Kidney (tissue), 22 donors: ENCODE measurements at places on chromosomes 6 and 20. TPM values are rescaled to one million over a fixed set of nuclear protein-coding genes. Genes with fewer than 3 reads are reported as not detected.

DNA sequence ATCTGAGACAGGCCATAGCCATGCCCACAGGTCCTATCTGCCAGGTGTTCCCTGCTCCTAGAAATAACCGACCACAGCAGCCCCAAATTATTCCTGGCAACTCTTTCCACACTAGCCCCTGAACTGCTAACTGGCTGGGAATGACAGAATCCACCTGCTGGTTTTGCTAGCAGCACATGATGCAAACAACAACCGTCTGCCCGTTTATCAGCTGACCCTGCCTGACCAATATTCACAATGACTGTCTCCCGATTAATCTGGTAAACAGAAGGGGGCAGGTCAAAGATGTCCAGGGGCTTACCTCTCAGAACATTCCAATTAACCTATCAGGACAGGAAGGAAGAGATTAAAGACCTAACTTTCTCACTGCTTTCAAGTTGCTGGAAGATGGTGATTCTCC, 101.5 kb downstream of the NRSN1 start:
- no peaks in the 10 kb centered on the region for H3K27me3 ChIP-seq
- H3K4me1 ChIP-seq = no peaks in the 10 kb centered on the region
- DNase-seq = peak; percentile 63
- H3K27ac ChIP-seq = no peak overlapping the region
- H3K36me3 ChIP-seq = no peaks in the 10 kb centered on the region

- H3K36me3 ChIP-seq = no peaks in the 10 kb centered on the region
- no peak overlapping the region for H3K27ac ChIP-seq
- H3K4me3 ChIP-seq = no peak overlapping the region
- no peaks in the 10 kb centered on the region for H3K27me3 ChIP-seq
- no peaks in the 10 kb centered on the region for H3K4me1 ChIP-seq
These were observed 181.1 kb downstream of the BCKDHB start for GRCh38 chr6:80287607-80288006.

DNA sequence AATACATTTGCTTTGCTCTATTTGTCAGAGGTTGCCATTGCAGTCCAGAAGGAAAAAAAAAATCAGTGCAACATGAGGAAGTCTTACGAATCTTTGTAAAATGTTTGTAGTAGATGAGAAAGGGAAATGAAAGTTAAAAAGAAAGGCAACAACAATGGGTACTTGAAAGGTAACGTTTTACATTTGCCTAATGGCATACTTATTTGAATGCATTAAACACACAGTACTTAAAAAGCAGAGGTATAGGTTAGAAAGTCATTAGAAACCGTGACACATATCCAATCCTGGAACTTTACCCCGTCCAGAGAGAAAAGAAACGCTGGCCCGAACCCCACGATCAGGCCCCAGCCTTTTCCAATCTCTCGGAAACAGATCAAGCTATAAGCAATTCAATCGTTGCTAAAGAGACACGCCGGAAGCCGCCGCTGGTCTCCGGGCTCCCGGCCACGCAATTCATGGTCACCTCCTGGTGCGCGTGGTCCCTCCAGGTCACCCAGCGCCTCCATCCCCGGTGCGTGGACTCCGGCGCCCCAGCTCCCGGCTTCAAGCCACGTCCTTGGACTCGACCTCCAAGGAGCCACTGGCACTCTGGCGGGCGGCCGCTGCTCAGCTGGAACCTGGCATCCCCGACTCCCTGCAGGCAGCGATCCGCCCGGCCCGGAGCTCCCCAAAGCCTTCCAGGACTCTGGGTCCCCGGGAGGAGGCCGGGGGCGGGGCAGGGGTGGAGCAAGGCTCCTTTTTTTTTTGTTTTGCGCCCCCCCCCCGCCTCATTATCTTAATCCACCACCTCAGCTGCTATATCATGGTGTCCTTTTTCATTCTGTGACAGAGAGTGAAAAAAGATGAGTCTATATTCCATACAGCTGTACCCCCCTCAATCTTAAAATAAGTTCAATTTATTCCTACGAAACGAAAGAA, at the start of gene SLC18B1:
SLC18B1 (minus strand) TSS at position 687 of the 918 bp plus-strand sequence; CDS start at position 506, 181 bp downstream.
- H3K27me3 ChIP-seq = no peaks in the 10 kb centered on the region
- no peaks in the 10 kb centered on the region for H3K36me3 ChIP-seq
- no peaks in the 10 kb centered on the region for H3K4me1 ChIP-seq
- no peak within 1 kb of the TSS for H3K4me3 ChIP-seq
- peak; percentile 51 for DNase-seq

GRCh38 chr6:163797296-163797845, 382.9 kb downstream of the QKI start:
- H3K4me3 ChIP-seq = no peak overlapping the region
- H3K36me3 ChIP-seq = no peaks in the 10 kb centered on the region
- H3K27me3 ChIP-seq = no peaks in the 10 kb centered on the region
- H3K4me1 ChIP-seq = no peaks in the 10 kb centered on the region

GRCh38 chr6:89368107-89368506, 15.6 kb upstream of the UBE2J1 start:
- H3K36me3 ChIP-seq = no peaks in the 10 kb centered on the region
- H3K4me3 ChIP-seq = no peak overlapping the region
- no peaks in the 10 kb centered on the region for H3K4me1 ChIP-seq
- DNase-seq = no peak
- H3K27me3 ChIP-seq = no peaks in the 10 kb centered on the region
- no peak overlapping the region for H3K27ac ChIP-seq

- no peak overlapping the region for H3K27ac ChIP-seq
- no peak for DNase-seq
- H3K4me1 ChIP-seq = no peaks in the 10 kb centered on the region
- H3K36me3 ChIP-seq = no peaks in the 10 kb centered on the region
- no peaks in the 10 kb centered on the region for H3K27me3 ChIP-seq
These were observed 49.1 kb upstream of the TPD52L1 start for GRCh38 chr6:125104425-125104824.

GRCh38 chr6:30730601-30731435, 10.7 kb downstream of the TUBB start:
- H3K4me1 ChIP-seq = no peaks in the 10 kb centered on the region
- peak; percentile 91 for DNase-seq
- no peak overlapping the region for H3K4me3 ChIP-seq
- H3K27me3 ChIP-seq = no peaks in the 10 kb centered on the region
- H3K36me3 ChIP-seq = peaks cover 8% of the 10 kb centered on the region

DNA sequence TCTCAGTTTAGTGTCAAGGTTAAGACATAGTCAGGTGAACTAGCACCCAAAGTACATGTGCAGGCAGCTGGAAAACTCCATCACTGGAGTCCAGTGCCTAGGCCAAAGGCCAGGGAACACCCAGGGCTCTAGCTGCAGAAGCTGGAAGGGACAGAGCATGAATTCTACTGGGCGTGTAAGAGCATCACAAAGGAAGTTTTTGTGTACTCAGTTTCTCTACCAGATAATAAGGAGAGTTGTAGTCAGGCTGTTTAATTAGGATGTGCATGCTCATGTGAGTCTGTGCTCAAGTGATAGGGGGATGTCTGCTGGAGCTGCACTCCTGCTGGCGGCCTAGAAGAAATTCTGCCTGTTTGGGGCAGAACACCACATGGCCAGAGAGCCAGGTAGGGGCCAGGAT, 8.1 kb downstream of the L3MBTL1 start:
- H3K36me3 ChIP-seq = no peaks in the 10 kb centered on the region
- DNase-seq = no peak
- H3K27ac ChIP-seq = no peak overlapping the region
- no peaks in the 10 kb centered on the region for H3K4me1 ChIP-seq

GRCh38 chr6:87118054-87118453, 23.1 kb upstream of the CGA start:
- H3K4me1 ChIP-seq = no peaks in the 10 kb centered on the region
- H3K27ac ChIP-seq = no peak overlapping the region
- DNase-seq = no peak

DNA sequence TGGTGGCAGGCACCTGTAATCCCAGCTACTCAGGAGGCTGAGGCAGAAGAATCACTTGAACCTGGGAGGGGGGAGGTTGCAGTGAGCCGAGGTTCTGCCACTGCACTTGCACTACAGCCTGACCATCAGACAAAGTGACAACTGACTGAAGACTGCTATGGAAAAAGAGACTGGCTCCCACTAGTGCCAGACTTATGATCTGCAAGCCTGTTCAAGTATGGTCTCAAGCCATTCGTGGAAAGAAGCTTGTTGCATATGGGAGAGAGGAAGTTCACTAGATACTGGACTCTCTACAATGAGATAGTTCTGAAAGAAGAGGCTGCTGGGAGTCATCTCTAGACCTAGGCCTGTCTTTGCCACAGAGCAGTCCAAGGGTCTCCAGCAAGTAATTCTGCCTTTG, 26.7 kb downstream of the MDN1 start:
- no peak overlapping the region for H3K4me3 ChIP-seq
- H3K27me3 ChIP-seq = no peaks in the 10 kb centered on the region
- H3K27ac ChIP-seq = no peak overlapping the region
- peak; percentile 27 for DNase-seq
- no peaks in the 10 kb centered on the region for H3K4me1 ChIP-seq

- H3K4me1 ChIP-seq = no peaks in the 10 kb centered on the region
- H3K27ac ChIP-seq = no peak overlapping the region
- H3K4me3 ChIP-seq = no peak overlapping the region
- DNase-seq = no peak
These were observed 165.4 kb upstream of the BTBD3 start for GRCh38 chr20:11752336-11752735.

GRCh38 chr6:33851959-33852358, 48.2 kb upstream of the MLN start:
- no peak overlapping the region for H3K4me3 ChIP-seq
- H3K36me3 ChIP-seq = no peaks in the 10 kb centered on the region
- no peak overlapping the region for H3K27ac ChIP-seq
- H3K4me1 ChIP-seq = no peaks in the 10 kb centered on the region
- H3K27me3 ChIP-seq = no peaks in the 10 kb centered on the region

DNA sequence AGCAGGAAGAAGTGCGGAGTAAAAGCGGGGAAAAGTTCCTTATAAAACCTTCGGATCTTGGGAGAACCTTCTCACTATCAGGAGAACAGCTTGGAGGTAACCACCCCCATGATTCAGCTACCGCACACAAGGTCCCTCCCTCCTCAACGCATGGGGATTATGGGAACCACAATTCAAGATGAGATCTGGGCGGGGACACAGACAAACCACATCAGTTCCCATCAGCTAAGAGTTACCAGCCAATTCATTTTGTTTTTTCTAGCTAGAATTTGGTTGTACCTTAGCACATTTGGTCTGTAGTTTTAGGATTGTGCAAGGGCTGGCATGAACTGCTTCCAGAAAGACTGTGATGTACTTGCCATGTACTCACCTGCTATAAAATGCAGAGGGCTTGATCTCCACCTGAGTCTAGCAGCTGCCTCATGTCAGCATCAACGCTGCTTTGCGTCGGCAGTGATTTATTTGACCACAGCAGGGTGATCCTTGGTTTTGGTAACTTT, 94.7 kb upstream of the SLC2A12 start:
- no peaks in the 10 kb centered on the region for H3K27me3 ChIP-seq
- no peak for DNase-seq
- H3K4me3 ChIP-seq = no peak overlapping the region
- no peaks in the 10 kb centered on the region for H3K4me1 ChIP-seq
- H3K36me3 ChIP-seq = no peaks in the 10 kb centered on the region

GRCh38 chr20:47784599-47785310, 526 bp downstream of the SULF2 start:
- H3K4me3 ChIP-seq = peak overlapping the region; percentile 70
- H3K36me3 ChIP-seq = no peaks in the 10 kb centered on the region
- H3K27ac ChIP-seq = no peak overlapping the region
- peak; percentile 66 for DNase-seq
- no peaks in the 10 kb centered on the region for H3K27me3 ChIP-seq

- no peaks in the 10 kb centered on the region for H3K4me1 ChIP-seq
- H3K36me3 ChIP-seq = no peaks in the 10 kb centered on the region
- H3K27ac ChIP-seq = peak overlapping the region; percentile 59
- H3K4me3 ChIP-seq = peak overlapping the region; percentile 49
- no peaks in the 10 kb centered on the region for H3K27me3 ChIP-seq
- peak; percentile 79 for DNase-seq
These were observed 46.9 kb downstream of the PDE10A start for GRCh38 chr6:165616116-165616515.

GRCh38 chr6:53956068-53956711, 155.1 kb upstream of the MLIP start:
- no peak overlapping the region for H3K4me3 ChIP-seq
- H3K36me3 ChIP-seq = no peaks in the 10 kb centered on the region
- H3K27me3 ChIP-seq = no peaks in the 10 kb centered on the region
- no peak overlapping the region for H3K27ac ChIP-seq

DNA sequence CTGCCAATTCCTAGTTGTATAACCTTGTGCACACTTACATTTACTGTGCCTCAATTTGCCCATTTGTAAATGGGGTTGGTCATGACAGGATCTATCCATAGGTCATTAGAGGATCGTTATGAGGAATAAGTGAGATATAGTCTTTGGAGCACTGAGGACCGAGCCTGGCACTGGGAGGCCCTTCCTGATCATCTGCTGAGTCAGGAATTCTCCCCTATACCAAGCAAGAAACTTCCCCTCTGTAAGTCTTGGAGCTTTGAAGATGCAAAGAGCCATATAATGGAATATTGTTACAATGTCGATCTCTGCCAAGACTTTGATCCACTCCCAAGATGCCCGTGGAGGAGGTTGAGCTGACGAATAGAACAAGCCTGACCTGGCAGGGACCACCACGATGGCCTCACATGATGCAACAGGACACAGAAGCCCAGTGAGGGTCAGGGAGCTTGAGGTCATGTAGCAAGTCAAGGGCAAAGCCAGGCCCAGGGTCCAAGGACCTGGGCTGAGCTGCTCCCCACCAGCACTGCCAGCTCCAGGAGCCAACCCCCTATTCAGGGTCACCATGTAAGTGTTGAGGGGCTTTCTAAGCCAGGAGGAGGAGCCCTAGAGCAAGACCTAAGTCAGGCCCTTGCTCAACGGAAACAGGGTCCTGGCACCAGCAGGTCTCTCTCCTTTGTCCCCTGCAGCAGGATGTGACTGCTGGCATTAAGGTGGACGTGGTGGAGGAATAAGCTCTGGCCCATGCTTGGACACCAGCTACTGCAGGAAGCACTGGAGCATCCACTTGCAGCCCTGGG, 16.7 kb downstream of the PDRG1 start:
- H3K4me1 ChIP-seq = no peaks in the 10 kb centered on the region
- no peaks in the 10 kb centered on the region for H3K27me3 ChIP-seq
- no peak overlapping the region for H3K27ac ChIP-seq
- no peak overlapping the region for H3K4me3 ChIP-seq

- H3K27ac ChIP-seq = no peak overlapping the region
- H3K36me3 ChIP-seq = no peaks in the 10 kb centered on the region
- no peak overlapping the region for H3K4me3 ChIP-seq
These were observed 65.7 kb downstream of the HTR1B start for GRCh38 chr6:77397561-77397960.

- no peak overlapping the region for H3K27ac ChIP-seq
- no peaks in the 10 kb centered on the region for H3K27me3 ChIP-seq
- H3K4me1 ChIP-seq = no peaks in the 10 kb centered on the region
- H3K4me3 ChIP-seq = no peak overlapping the region
These were observed 80.6 kb upstream of the PAK5 start for GRCh38 chr20:9919271-9920014.

GRCh38 chr6:144158133-144158532, 7.8 kb downstream of the STX11 start:
- no peaks in the 10 kb centered on the region for H3K36me3 ChIP-seq
- no peak overlapping the region for H3K27ac ChIP-seq
- H3K4me1 ChIP-seq = no peaks in the 10 kb centered on the region
- DNase-seq = peak; percentile 42

The ENPP4 gene
- 28.8 TPM for total RNA-seq

The GABRR1 gene
- total RNA-seq = not detected

The TMEM151B gene
- total RNA-seq = not detected

The KCNK16 gene
- not detected for total RNA-seq

The ULBP2 gene
- 1.3 TPM for total RNA-seq

The SAMD5 gene
- total RNA-seq = 9.2 TPM

The HS3ST5 gene
- 0.09 TPM for total RNA-seq

The LY6G5B gene
- 15.1 TPM for total RNA-seq

The GPX5 gene
- total RNA-seq = not detected
